MCF 10A (cell line): ENCODE measurements at places on chromosomes 5 and 9. TPM values are rescaled to one million over a fixed set of nuclear protein-coding genes. Genes with fewer than 3 reads are reported as not detected.

TMEM232 gene
- 2.8 and 3.1 TPM in 2 replicates for total RNA-seq

ELAVL2 gene
- 1.6 and 6.0 TPM in 2 replicates for total RNA-seq

- no peaks in the 10 kb centered on the region for H3K36me3 ChIP-seq
- H3K4me1 ChIP-seq = no peaks in the 10 kb centered on the region
- no peaks in the 10 kb centered on the region for H3K27me3 ChIP-seq
- H3K4me3 ChIP-seq = no peak overlapping the region
Observed at GRCh38 chr9:108710424-108710823, 145.4 kb downstream of the ACTL7B start.

DNA sequence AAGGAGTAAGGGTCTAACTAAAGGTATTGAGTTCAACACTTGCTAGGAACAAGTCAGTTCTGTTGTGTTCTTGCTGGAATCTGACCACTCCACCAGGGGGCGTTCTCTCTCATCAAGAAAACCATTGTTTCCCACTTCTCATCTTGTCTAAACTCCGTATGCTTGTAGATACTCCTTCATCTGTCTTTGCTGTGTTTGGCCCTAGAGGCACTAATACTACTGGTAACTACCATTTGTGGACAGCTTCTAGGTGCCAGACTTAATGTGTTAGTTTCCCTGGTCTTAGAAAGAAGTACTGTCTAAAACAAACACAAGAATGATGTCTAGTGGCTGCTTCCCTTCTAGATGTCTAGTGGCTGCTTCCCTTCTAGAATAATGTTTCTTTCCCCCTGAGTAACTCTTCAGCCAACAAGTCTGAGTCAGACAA, 18.7 kb upstream of the PTPDC1 start:
- H3K27ac ChIP-seq = peak overlapping the region; percentile 71
- H3K27me3 ChIP-seq = no peaks in the 10 kb centered on the region
- H3K4me1 ChIP-seq = peaks cover 10% of the 10 kb centered on the region
- H3K36me3 ChIP-seq = no peaks in the 10 kb centered on the region
- DNase-seq = peak; percentile 91

DNA sequence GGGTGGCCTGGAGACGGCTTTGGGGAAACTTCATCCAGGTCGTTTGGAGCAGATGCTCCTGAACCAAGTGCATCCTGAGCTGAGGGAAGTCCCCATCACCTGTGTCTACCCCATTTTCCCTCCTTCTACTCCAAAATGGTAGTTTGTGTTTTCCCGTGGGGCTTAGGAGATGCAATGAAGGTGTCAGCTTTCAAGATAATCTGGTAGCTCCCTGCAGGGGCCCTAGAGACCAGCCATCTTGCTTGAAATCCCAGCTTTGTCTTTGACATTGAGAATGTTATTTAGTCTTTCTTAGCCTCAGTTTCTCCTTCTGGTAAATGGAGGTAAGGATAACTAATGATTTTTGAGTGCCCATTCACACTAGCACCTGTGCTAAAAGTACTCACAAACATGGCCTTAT, 77.4 kb downstream of the WWC1 start:
- H3K27me3 ChIP-seq = no peaks in the 10 kb centered on the region
- H3K4me1 ChIP-seq = peaks cover 28% of the 10 kb centered on the region
- no peaks in the 10 kb centered on the region for H3K36me3 ChIP-seq

DNA sequence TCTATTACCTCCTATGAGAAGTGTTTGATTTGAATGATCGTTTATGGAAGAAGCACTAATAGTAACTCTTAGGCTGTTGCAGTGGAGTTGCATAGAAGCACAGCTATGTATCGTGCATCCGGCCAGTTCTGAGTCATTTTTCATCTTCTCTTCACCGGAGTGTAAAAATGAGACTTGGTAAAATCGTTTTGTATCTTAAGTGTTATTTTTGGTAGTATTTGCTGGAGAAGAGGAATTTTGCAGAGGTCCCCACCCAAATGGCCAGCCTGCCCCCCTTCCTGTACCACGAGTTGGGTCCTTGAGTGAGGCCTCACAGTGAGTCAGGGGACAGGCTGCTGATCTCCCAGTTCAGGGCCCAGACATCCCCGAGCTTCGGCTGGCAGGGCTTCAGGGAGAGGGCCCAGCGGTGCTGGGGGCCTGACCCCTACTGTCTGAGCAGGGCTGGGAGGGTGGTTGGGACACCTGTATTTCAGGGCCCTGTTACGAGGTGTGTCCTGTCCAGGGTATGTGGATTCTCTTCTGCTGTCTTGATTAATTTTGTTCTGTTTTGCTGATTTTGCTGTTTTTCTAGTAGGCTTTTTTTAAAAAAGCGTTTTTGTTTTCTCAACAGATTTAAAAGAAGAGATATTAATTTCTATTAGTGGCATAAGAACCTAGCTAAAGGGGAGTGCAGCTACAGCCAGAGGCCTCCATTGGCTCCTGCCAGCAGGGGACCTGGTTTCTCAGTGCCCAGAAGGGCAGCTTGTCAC, 210.8 kb downstream of the TRIO start:
- DNase-seq = no peak
- H3K36me3 ChIP-seq = peaks cover 45% of the 10 kb centered on the region
- H3K27me3 ChIP-seq = no peaks in the 10 kb centered on the region

- no peak overlapping the region for H3K27ac ChIP-seq
- H3K36me3 ChIP-seq = peaks cover 27% of the 10 kb centered on the region
- H3K27me3 ChIP-seq = no peaks in the 10 kb centered on the region
- H3K4me3 ChIP-seq = no peak overlapping the region
Observed at GRCh38 chr5:109192555-109193281, 217.1 kb downstream of the PJA2 start.

GRCh38 chr5:123582550-123583285, 70.7 kb downstream of the CSNK1G3 start:
- peaks cover 6% of the 10 kb centered on the region for H3K4me1 ChIP-seq
- H3K4me3 ChIP-seq = no peak overlapping the region
- no peak for DNase-seq
- H3K27ac ChIP-seq = peak overlapping the region; percentile 19

- no peak overlapping the region for H3K4me3 ChIP-seq
- H3K27me3 ChIP-seq = peaks cover 12% of the 10 kb centered on the region
- no peak overlapping the region for H3K27ac ChIP-seq
- H3K4me1 ChIP-seq = peaks cover 12% of the 10 kb centered on the region
Observed at GRCh38 chr5:136809382-136809781, 444.0 kb upstream of the TRPC7 start.

DNA sequence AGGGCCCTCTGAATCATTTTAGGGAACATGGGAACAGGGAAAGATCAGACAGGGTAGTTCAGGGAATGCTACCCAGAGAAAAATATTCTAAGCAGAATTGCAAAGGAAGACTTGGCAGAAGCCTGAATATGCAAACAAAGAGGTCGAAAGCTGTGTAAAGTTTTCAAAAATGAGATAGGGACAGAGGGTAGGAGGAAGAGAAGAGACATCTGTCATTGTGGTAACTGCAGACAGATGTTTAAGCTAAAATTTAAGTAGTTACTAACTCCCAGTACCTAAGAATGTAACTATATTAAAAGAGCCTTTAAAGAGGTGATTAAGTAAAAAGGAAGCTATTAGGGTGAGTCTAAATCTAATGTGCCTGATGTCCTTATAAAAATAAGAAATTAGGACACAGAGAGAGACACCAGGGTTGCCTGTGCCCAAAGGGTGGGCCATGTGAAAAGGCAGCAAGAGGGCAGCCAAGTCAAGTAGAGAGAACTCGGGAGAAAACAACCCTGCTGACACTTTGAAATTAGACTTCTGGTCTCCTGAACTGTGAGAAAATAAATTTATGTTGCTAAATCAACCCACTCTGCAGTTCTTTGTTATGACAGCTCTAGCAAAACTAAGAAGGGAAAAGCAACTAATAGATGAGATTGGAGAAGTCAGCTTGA, 1647.4 kb upstream of the C9orf72 start:
- H3K36me3 ChIP-seq = no peaks in the 10 kb centered on the region
- no peaks in the 10 kb centered on the region for H3K4me1 ChIP-seq
- no peak for DNase-seq

DNA sequence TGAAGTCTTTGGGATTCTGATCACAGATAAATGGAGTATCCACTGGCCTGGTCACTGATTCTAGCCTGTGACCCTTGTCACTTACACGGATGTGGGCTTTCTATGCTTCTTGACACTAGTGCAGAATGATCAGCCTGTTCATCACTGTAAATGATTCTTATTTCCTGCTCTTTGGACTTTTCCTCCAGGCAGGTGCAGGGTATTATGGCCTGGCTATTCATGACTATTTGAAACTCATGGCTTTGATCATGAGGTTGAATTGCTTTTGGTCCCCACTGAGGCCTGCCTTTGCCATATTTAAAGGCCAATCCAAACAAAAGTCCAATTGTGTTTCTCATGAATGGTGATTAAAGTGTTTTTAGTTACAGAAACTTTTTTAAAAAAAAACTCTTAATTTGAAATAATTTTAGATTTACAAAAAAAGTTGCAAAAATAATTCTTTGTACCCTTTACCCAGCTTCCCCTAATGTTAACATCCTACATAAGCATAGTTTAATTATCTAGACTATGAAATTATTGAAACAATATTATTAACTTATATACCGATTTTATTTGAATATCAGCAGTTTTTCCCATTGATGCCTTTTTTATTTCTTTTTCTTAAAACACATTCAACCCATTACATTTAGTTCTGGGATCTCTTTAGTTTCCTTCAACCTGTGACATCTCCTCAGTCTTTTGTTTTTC, 68.1 kb downstream of the GALNT10 start:
- DNase-seq = no peak
- no peaks in the 10 kb centered on the region for H3K36me3 ChIP-seq
- no peaks in the 10 kb centered on the region for H3K27me3 ChIP-seq
- H3K4me3 ChIP-seq = no peak overlapping the region

DNA sequence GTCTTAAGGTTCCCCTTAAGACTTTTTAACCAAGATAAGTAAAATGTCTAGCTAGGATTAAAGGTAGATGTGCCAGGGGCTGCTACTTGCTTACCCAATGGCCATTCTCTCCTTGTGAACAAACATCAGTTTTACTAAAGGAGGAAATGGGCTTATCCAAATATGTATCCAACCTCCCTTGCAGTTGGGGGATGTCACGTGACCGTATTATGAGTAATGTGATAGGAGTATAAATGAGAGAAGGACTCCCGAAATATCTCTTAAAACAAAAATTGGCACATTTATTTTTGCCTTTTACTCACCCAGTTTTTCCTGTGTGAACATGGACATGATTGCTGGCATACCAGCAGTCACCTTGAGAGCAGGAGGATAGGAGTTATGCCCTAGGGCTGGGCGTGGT, 247.9 kb downstream of the NFIB start:
- no peaks in the 10 kb centered on the region for H3K36me3 ChIP-seq
- no peaks in the 10 kb centered on the region for H3K4me1 ChIP-seq
- no peak overlapping the region for H3K4me3 ChIP-seq
- no peak for DNase-seq
- H3K27me3 ChIP-seq = no peaks in the 10 kb centered on the region

DNA sequence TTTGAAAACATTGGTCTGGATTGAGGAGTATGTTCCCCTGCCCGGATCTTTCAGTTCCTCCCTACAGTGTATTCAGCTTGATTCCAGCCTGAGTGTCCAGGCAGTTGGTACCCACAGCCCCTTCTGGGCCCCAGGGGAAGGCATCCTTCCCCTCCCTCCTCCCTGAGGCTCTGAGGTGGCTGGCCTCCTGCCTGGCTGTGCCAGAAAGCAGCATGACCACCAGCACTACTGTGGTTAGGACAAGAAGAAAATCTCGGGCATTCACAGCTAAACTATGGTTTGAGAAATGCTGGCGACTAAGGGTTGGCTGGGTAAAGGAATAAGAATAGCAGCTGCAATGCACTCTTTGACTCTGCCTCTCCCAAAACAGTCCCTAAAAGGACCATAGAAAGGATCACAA, 84.6 kb upstream of the LIFR start:
- no peaks in the 10 kb centered on the region for H3K36me3 ChIP-seq
- peaks cover 4% of the 10 kb centered on the region for H3K4me1 ChIP-seq
- peaks cover 22% of the 10 kb centered on the region for H3K27me3 ChIP-seq
- H3K4me3 ChIP-seq = no peak overlapping the region
- no peak for DNase-seq
- H3K27ac ChIP-seq = no peak overlapping the region

GRCh38 chr9:114028646-114029045, 49.5 kb downstream of the AMBP start:
- DNase-seq = no peak
- H3K4me3 ChIP-seq = no peak overlapping the region
- H3K36me3 ChIP-seq = peaks cover 8% of the 10 kb centered on the region
- H3K27ac ChIP-seq = no peak overlapping the region
- H3K27me3 ChIP-seq = no peaks in the 10 kb centered on the region

DNA sequence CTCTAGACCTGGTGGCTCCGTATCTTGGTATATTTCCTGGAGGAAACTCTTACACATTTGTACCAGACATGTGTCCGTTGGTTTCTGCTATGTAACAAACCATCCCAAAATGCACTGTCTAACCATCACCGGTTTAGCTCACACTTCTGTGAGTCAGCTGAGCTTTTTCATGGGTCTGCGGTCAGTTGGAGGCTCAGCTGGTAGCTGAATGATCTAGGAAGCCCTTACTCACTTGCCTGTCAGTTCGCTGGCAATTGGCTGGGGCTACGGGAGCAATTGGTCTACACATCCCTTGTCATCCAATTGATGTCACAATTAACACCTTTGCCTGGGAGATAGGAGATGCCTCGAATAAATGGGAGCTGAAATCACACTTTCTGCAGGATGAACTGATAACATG, 11.6 kb upstream of the WHRN start:
- peak; percentile 51 for DNase-seq
- H3K36me3 ChIP-seq = no peaks in the 10 kb centered on the region
- H3K4me3 ChIP-seq = no peak overlapping the region
- no peaks in the 10 kb centered on the region for H3K27me3 ChIP-seq
- no peak overlapping the region for H3K27ac ChIP-seq
